ENCODE measurements at places on chromosomes 6 and 20.

- no peak for DNase-seq
These were observed 537.4 kb downstream of the TENT5A start for GRCh38 chr6:81215092-81215432.

DNA sequence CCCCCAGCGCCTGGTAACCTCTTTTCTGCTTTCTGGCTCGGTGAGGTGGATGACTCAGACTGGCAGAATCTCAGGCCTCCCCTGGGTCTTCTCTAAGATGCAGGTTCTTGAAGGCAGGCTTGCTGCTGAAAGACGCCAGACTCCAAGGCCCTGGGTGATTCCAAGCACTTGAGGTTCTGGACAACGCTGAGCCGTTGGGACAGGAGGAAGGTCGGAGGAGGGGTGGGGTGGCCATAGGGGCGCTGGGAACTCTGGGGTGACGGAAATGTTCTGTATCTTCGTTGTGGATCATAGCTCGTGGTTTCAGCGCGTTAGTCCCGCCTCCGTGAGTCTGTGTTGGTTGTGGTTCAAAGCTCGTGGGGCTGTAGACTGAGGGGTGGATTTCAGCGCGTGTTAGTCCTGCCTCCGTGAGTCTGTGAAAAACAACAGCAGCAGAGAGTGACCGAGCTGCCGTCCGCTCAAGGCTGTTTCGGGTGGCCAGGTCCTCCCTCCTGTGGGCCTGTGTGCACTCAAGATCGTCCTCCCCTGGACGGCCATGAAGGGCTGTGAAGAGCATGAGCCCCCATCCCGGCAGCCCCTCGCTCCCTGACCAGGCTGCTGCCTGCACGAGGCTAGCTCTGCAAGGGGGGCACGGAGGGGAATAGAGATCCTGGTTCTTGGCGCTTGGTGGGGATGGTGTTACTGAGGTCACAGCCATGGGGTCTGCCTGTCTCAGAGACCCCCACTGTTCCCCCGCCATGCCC, 7.7 kb downstream of the NTSR1 start:
- DNase-seq, result no peak

DNA sequence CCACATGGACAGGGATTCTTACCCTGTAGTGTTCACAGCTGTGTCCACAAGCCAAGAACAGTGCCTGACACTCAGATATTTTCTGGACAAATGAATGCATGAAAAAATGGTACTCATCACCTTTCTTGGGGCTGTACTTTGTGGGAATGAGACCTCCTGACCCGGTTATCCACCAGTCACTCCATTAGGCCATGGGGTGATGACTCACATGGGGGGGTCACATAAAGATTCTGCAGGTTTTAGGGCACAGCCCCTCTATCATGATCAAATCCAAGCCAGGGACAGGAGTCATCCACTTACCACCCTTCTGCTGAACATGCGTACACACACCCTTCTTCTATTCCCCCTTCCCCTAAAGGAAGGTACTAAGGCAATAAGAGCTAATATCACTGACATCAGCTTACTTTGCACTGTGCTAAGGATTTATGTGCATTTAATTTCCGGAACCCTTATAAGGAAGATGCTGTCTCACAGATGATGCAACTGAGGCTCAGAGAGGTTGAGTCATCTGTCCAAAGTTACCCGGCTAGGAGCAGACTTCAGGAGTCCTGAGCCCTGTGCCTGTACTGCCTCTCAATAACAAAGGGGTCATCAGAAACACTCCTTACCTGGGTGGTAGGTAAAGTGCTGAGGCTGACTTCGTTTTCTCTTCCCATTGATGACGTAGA, 107.8 kb downstream of the NFATC2 start:
- peak; percentile 62 for DNase-seq

DNA sequence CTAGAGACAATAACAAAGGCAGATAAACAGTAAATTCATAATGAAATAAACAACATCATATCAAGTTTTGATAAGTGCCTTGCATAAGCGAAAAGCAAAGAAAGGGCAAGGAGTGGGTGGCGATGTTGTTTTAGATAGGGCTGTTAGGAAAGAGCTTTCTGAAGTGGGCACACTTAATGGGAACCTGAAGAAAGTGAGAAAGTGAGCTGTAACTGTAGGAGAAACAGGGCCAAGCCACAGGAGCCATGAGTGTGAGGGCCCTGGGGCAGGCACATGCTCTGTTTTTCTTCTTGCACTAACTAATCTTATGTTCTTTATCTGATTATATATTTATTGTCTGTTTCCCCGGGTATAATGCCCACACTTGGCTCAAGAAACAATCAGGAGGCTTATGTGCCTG, 193.4 kb upstream of the SUPT3H start:
- no peak for DNase-seq

- DNase-seq, result no peak
These were observed 38.2 kb upstream of the FRMD1 start for GRCh38 chr6:168116975-168117899.

- no peak for DNase-seq
These were observed 341.4 kb upstream of the IRAK1BP1 start for GRCh38 chr6:78525976-78526375.

GRCh38 chr20:60764328-60764727, 487.7 kb upstream of the CDH4 start:
- no peak for DNase-seq
